A172 (cell line): ENCODE measurements at places on chromosomes 13 and 19. TPM values are rescaled to one million over a fixed set of nuclear protein-coding genes. Genes with fewer than 3 reads are reported as not detected.
A peak's percentile ranks its signal among the peaks of the same experiment; 100 is the strongest.

Gene KXD1
- total RNA-seq = 111 and 117 TPM in 2 replicates

DNA sequence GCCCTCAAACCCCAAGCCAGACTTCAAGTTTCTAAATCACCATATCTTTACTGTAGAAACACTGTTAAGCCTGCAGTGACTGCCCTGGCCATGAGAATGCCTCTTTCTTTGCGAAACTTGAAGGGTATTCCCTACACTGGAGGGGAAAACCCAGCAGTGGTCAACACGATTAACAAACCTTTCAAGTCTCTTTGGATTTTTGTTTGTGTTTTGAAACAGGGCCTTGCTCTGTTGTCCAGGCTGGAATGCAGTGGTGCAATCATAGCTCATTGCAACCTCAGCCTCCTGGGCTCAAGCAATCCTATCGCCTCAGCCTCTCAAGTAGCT is 17.4 kb upstream of the POMP start:
- DNase-seq = no peak

- DNase-seq = peak; percentile 14
These were observed 120.6 kb upstream of the HTR2A start for GRCh38 chr13:47017476-47017875.

DNA sequence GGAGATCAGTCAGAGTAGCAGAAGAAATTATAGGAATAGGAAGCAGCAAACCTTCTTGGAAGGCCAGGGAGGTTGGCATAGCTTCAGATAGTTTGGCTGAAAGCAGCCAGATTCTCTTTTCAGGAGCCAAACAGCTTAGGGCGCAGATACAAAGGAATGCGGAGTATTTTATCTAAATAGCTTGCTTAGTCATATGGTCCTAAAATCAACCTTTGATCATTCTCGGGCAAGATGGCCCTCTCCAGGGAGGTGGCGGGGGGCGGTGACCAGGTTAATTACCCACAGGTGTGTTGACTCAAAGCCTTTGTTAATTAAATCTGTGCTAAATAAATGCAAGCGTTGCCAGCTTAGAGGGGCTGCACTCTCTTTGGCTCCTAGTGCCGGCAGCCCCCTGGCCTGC is 12.5 kb upstream of the NCR1 start:
- DNase-seq = peak; percentile 71

DNA sequence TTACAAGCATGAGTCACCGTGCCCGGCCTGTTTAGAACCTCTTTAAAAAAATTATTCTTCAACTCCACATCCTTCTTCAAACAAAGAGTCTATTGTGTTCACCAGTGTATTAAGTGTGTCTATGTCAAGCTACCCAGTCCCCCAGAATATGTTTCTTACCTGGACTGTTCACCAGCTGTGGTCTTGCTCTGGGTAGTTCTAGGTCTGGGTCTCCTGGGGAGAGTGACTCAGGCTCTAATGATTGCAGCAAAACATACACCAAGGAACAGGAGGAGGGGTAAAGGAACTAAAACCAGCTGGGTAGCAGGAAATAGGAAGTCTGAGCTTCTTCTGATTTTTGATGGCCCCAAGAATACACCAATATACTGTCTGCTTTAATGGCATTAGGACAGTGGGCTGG is at the start of gene FPR1:
Gene FPR1, minus strand, starts transcription at position 224 of the 400 bp plus-strand sequence. CDS start 4,884 bp downstream, outside the sequence.
- peak; percentile 26 for DNase-seq

DNA sequence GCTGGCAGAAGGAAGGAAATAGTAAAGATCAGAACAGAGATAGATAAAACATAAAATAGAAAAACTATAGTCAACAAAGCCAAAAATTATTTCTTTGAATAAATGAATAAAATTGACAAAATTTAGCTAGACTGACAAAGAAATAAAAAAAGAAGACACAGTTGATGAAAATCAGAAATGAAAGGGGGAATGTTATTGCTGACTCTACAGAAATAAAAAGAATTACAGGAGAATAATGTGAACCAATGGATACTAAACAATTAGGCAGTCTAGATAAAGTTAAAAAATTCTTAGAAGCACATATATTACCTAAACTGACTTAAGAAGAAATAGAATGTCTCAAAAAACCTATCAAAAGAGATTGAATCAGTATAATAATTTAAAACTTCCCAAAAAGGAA is 933.8 kb downstream of the PCDH9 start:
- DNase-seq = no peak

DNA sequence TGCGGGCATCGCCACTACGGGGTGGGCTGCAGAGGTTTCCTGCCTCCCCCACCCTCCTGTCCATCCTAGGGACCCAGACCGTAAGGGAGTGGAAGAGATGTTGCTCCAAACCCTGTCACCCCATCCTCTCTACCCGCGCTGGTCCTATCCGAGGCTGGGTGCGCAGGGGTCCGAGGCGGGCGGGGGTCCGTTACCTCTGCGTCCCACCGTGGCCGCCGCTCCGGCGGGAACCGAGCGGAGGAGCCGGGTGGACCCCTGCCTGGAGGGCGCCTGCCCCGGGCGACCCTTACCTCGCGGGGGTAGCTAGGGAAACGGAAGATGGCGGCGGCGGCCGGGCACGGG is at the start of gene DGKH:
Gene DGKH, plus strand, starts transcription at position 307 of the 342 bp plus-strand sequence. CDS start 126 bp downstream, outside the sequence.
- DNase-seq = no peak

- DNase-seq = no peak
These were observed 37.7 kb upstream of the ESD start for GRCh38 chr13:46834657-46835056.

Gene CXCL17
- not detected in 2 replicates for total RNA-seq

DNA sequence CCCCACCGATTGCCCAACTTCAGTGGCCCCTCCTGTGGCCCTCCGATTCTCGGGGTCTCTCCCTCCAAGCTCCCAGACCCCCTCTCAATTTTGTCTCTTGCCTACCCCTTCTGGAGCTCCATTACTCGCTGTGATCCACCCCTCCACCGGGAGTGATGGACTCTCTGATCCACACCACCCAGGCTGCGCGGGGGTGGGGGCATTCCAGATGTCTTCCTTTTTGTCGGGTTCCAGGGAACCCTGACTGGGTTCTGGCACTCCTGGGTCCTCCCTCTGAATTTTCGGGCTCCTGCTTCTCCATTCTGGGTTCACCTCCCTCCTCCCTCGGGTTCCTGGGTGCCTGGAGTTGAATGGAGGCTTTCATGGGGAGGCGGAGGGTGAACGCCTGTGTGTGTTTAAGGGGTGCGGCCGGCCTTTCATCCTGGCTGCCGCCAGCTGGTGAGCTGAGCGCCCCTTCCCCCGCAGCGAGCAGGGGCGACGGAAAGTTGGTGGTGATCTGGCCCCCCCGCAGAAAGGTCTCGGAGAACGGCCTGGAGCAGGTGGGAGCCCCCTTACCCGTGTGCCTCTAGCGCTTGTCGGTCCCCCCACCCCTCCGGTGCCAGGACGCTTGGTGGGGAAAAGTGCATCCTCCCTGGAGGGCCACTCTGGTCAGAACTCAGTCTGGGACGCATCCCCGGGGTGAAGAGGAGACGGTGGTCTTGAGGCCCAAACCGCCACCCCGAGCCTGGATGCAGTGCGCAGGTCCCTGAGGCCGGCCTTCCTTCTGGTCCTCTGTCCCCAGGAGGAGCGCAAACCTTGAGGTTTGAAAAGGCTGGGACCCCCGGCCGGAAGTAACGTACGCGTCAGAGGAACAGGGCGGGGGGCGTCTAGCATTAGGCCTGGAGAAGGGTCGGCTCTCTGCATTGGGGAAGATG is 1.6 kb downstream of the MISP3 start:
- DNase-seq = no peak

GRCh38 chr19:51546650-51547396 is 15.4 kb upstream of the SIGLEC6 start:
- DNase-seq = peak; percentile 23

GRCh38 chr13:110784704-110785103 is 71.2 kb downstream of the ING1 start:
- no peak for DNase-seq

GRCh38 chr19:6150289-6150688 is 14.8 kb downstream of the ACSBG2 start:
- DNase-seq = no peak

DNA sequence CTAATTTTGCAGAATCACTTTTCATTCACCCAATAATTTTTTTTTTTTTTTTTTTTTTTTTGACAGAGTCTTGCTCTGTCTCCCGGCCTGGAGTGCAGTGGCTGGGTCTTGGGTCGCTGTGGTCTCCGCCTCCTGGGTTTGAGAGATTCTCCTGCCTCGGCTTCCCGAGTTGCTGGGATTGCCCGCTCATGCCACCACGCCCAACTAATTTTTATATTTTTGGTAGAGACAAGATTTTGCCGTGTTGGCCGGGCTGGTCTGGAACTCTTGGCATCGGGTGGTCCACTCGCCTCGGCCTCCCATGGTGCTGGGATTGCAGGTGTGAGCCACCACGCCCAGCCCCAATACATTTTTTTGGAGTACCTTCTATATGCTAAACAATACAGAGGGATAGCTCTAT is 1120.0 kb upstream of the ATXN8OS start:
- no peak for DNase-seq

DNA sequence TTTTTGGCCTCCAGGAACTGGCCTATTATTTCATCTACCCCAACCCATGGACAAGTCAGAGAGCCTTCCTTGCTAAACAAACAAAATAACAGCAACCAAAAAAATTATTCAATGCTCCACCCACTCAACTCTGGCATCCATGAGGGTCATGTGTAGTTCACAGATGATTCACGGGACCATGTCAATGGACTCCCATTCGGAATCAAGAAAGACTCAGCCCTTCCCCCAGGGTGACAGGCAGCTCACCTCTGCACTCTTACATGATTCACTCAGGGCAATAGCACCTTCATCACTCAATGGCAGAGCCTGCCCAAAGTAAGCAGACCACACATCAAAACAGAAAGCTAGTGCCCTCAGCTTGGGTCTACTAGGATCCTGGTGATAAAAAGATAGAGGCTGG is 14.3 kb upstream of the SCEL start:
- DNase-seq = no peak

DNA sequence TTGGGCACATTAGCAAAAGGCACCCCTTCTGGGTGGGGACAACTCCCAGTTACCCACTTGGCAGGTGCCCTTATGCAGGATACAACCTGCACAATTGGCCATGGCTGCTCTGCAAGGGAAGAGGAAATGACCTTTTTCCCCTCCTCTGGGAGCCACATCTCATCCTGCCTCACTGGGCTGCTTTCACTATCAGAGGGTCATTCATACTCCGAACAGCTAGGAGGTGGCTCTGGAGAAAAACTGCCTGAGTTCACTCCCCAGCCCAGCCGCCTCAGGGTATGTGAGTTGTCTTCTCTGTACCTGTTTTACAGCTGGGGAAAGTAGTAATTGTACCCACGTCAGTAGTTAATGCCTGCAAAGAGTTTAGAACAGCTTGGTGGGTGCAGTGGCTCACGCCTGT is 7.1 kb upstream of the ACTN4 start:
- DNase-seq = no peak

DNA sequence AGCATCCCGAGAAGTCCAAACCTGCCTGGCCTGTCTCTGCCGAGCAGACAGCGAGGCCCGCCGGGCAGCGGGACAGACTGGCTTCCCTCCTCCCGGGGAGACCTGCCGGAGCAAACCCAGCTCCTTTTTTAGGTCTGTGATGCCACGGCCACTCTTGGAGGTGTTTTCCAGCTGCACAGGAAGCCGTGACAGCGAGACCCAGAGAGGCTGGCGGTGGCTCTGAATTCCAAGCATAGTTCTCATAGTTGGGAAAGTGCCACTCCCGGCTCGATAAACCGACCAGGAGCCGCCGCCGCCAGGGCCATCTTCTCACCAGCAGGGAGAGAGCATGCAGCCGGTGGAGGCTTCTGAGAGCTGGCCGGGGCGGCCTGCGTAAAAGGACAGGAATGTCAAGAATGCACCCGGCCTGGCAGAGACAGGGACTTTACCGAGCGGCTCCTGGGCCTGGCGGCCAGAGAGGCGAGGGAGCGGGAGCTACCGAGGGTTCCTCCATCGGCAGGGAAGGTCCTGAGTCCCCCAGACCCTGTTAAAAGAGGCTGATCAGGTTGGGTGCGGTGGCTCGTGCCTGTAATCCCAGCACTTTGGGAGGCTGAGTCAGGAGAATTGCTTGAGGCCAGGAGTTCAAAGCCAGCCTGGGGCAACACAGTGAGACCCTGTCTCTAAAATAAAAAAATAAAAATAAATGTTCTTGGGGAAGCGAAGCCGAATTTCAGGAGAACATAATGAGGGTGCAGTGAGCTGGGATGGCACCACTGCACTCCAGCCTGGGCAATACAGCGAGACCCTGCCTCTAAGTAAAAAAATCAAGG is 64.9 kb downstream of the GADD45B start:
- DNase-seq = peak; percentile 100

Gene FGF22
- 0.17 TPM in 1 of 2 replicates, not detected in the other for total RNA-seq

GRCh38 chr19:29658221-29658991 is 6.9 kb upstream of the PLEKHF1 start:
- DNase-seq = peak; percentile 37

Gene C13orf46
- 0.02 and 0.12 TPM in 2 replicates for total RNA-seq

Gene TMEM38A
- 7.3 and 10.2 TPM in 2 replicates for total RNA-seq

Gene ZNF550
- total RNA-seq = 4.9 and 5.0 TPM in 2 replicates

DNA sequence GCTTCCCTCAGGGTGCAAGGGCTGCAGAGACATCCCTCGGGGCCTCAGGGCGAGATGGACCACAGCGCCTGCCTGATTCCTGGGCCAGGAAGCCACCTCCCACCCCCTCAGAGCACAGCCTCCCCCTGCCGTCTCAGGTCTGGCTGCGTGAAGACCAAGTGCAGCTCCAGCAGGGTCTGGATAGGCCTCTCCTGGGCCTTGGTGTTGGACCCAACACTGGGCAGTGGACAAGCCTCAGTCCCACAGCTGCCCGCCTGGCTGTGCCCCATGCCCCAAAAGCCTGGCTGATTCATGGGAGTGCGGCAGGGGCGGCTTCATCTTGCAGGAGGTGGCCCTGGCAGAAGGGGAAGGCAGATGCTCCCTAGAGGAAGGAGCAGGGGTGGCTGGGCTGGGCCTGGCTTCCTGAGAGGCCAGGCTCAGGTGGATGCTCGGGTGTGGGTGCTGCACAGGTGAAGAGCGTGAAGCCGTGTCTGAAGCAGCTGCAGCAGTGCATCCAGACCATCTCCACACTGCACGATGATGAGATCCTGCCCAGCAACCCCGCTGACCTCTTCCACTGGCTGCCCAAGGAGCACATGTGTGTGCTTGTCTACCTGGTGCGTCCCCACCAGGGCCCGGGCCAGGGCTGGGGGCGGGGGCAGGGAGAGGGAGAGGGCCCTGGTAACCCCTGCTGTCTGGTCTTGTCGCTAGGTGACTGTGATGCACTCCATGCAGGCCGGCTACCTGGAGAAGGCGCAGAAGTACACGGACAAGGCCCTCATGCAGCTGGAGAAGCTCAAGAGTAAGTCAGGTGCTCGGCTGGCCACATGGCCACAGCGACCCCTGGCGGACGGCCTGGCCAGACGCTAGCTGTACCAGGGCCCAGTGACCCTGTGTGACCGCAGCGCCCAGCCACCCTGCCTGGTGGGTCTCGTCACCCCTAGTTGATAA is 21.7 kb downstream of the MAU2 start:
- peak; percentile 22 for DNase-seq

- DNase-seq = no peak
These were observed 1079.7 kb downstream of the SLITRK1 start for GRCh38 chr13:82802528-82802927.

- DNase-seq = no peak
These were observed 6.1 kb downstream of the STXBP2 start for GRCh38 chr19:7643031-7643415.

- DNase-seq = no peak
These were observed 203.4 kb downstream of the NDFIP2 start for GRCh38 chr13:79684371-79684770.

Gene PSG6
- not detected in 2 replicates for total RNA-seq

Gene ANGPTL4
- total RNA-seq = not detected in 2 replicates
